ENCODE measurements at places on chromosomes 3 and 15.

- DNase-seq: no peak
These were observed 90.2 kb upstream of the CHD2 start for GRCh38 chr15:92809880-92810361.

DNA sequence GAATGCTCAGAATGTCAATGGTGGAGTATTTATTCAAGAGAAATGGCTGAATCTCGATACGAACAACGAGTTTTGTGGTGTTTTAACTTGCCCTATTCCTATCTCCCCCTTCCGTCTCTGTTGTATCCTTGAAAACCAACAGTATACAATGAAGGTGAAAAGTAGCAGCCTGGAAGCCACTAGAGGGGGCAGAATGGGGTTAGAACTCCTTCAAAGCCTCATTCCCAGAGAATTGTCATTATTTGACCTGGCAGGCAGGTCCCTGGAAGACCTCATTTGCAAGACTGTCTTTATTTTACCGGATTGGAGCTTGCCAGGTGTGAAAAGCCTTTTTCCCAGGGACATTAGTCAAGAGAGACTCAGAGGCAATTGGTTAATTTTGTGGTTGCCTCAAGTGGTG, 139.4 kb downstream of the LRRC28 start:
- no peak for DNase-seq

- peak; percentile 40 for DNase-seq
These were observed 182.3 kb downstream of the OR4M2 start for GRCh38 chr15:22262613-22263020.

DNA sequence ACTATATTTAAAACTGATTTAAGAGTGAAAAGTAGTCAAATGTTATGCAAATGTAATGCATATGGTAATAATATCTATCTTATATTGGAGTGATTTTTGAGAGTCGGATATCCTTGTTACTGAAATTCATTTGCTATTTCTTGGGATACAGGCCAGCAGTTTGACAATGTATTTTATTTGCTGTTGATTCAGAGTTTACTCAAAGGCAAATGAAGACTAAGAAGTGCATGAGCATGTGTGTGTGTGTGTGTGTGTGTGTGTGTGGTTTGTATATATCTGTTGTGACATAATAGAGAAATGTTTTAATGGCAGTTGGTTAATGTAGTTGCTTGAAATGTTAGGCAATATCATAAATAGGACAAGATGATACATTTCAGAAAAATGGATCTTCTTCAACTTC, 39.0 kb downstream of the UNC13C start:
- DNase-seq: no peak

GRCh38 chr3:50675179-50676030, 678 bp downstream of the DOCK3 start:
- DNase-seq: peak; percentile 42

GRCh38 chr3:57727106-57727505, 29.0 kb upstream of the SLMAP start:
- no peak for DNase-seq

DNA sequence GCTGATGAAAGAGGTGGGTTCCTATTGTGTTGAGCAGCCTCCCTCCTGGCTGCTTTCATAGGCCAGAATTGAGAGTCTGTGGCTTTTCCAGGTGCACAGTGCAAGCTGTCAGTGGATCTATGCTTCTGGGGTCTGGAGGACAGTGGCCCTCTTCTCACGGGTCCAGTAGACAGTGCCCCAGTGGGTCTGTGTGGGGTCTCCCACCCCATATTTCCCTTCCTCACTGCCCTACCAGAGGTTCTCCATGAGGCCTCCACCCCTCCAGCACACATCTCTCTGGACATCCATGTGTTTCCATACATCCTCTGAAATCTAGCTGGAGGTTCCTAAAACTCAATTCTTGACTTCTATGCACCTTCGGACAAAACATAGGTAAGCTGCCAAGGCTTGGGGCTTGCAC, 201.2 kb downstream of the FAM43A start:
- no peak for DNase-seq

DNA sequence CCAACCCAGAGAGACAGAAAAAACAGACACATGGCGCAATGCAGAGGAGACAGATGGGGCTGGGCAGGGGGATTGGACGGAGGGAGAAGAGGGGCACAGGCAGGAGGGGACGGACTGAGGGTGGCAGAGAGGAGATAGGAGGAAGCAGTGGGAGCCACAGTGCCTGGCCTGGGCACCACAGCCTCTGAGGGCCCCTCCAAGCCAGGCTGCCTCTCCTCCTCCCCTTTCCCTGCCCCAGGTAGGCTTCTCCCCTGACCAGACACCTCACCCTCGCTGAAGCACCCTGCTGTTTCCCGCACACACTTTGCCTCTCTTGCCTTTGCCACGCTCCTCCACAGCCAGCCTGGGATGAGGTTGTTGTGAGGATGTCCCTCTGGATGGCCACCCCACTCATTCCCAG, 84.0 kb upstream of the PRR20G start:
- no peak for DNase-seq

GRCh38 chr3:139982404-139982803, 47.4 kb downstream of the CLSTN2 start:
- no peak for DNase-seq

GRCh38 chr15:60787837-60788691, 309.1 kb upstream of the ICE2 start:
- DNase-seq: peak; percentile 20

DNA sequence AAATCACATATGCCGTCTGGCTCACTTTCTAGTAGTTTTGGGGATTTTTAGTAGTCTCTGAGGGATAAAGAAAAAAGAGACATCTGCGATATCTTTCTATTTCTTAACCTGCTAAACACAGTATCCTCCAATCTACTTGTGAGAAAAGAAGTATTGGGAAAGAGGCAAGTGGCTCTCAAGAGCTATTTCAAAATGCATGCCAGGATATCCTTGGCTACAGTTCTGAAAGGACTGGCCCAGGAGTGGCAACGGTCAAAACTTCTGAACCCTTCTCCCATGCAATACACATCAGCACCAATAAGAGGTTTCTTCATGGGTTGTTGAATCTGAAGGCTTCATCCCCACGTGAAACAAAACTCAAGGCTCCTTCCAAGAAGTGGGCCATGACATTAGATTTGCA, 204.0 kb upstream of the WNT5A start:
- no peak for DNase-seq

DNA sequence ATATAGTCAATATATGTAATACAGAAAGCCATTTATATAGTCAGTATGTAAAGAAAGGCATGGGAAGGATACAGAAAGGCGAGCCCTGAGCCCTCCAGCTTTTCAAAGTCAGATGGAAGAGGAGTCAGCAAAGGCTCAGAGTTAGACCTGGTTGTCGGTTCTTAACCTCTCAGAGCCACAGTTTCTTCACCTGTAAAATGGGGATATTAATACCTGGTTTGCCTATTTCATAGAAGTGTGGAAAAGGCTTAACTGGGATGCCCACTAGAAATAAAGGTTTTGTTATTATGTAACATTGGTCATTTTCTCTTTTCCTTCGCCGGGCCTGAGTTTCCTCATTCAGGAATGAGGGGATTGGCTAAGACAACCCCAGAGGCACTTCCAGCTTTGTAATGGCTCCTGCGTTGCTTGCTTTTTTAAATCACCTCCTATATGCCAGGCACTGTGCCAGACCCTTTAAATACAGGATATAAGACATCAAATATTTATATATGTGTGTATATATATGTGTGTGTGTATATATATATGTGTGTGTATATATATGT, 2.4 kb downstream of the CRELD1 start:
- DNase-seq: no peak

DNA sequence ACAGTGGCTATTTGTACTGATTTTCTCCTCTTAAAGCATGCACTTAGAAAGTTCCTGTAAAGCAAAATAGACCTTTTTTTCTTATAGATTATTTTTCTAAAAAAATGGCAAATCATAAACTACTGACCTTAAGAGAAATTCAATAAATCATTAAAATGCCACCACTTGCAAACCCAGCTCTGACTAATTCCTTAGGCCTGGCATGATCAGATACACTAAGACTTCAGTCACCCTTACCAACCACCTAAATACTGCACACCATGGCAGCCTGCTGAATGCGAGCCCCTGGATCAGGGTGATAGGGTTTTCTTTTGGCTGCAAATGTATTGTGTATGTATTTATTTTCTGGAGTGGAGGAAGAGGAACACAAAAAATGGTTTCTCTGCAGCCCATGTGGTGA, 370.6 kb upstream of the TBL1XR1 start:
- DNase-seq: no peak

GRCh38 chr15:95687061-95687460, 643.4 kb upstream of the NR2F2 start:
- no peak for DNase-seq

- DNase-seq: no peak
These were observed 57.8 kb downstream of the BLM start for GRCh38 chr15:90774731-90775514.

- no peak for DNase-seq
These were observed 44.7 kb upstream of the LIPC start for GRCh38 chr15:58387130-58387529.

GRCh38 chr3:29318251-29318650, 37.4 kb downstream of the RBMS3 start:
- DNase-seq: no peak

- DNase-seq: no peak
These were observed 40.8 kb downstream of the EIF2AK4 start for GRCh38 chr15:39974656-39975230.

DNA sequence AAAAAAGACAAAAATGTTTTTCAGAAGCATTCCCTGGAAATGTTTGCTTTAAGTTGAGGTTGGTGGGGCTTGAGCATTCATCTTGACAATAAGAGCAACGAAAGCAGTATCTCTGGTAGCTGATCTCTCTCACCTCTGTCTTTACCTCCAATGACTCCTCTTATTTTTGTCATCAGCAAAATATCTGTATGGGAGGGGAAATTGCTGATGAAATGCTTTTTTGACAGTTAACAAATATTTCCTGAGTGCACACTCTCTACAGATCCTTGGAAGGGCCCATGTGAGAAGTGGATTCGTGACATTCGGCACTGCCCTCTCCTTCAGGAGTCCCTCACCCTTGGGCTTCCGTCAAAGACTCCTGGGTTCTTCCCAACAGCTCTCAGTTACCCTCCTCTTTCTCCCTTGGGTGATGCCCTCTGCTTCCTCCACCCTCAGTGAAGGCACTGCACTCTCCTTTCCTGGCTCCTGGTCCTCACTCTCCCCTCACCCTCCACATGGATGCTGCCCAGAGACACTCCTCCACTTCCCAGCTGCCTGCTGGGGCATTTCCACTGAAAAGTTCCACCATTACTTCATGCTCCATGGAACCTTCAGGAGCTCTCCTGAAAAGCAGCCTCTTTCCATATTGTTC, 2.9 kb upstream of the CGNL1 start:
- no peak for DNase-seq

DNA sequence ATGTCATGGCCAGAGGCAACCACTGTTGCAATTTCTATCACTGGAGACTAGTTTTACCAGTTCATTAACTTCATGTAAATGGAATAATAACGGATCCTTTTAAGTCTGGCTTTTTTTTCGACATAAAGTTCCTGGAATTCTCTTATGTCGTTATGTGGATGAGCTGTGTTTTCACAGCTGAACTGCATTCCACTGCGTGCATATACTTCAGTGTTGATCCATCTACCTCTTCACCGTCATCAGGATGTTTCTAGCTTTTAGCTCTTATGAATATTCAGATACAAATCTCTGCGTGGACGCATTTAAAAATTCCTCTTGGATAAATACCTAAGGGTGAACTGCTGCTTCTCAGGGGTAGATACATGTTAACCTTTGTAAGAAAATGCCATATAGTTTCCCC, 15.6 kb upstream of the CYFIP1 start:
- DNase-seq: no peak

DNA sequence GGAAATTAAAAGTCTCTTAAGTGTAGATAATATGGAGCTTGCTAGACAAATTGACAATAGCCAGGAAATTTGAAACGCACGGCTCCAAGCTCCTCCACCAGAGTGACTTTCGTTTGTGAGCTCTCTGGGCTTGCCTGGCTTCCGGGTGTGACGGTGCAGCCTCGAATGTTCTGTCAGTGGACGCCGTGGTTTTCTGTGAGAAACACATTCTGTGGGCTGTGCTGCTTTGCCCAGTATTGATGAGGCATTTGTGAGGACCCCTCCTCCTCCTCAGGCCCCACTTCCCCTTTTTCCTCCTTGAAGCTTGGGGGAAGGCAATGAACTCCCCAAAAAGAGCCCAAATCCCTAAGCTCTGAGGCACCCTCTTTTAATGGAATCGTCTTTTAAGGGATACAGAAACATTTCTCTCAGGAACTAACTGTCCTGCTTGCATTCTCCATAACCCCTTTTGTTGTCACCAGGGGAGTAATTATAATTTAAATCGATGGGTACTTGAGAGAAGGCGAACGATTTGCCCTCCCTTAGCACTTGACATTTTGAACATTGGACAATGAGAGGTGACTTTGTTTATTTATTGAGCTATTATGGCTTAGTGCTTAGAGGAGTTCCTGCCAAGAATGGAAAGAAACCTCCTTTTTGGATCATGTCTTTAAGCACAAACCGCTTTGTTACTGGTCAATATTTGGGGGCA, 40.8 kb downstream of the POLR2M start:
- peak; percentile 2 for DNase-seq

DNA sequence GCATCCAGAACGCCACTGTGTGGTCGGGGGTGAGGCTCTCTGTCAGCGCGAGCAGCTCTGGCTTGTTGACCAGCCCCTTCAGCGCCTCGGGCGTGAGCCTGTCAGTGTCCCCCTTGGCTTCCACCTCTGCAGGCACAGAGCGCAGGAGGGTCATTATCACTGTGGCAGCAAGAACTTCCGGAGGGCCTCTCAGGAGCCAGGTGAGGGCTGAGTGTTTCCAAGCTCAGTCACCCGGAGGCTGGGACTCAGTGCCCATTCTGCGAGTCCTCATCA, 9.0 kb downstream of the ARPIN start:
- no peak for DNase-seq

DNA sequence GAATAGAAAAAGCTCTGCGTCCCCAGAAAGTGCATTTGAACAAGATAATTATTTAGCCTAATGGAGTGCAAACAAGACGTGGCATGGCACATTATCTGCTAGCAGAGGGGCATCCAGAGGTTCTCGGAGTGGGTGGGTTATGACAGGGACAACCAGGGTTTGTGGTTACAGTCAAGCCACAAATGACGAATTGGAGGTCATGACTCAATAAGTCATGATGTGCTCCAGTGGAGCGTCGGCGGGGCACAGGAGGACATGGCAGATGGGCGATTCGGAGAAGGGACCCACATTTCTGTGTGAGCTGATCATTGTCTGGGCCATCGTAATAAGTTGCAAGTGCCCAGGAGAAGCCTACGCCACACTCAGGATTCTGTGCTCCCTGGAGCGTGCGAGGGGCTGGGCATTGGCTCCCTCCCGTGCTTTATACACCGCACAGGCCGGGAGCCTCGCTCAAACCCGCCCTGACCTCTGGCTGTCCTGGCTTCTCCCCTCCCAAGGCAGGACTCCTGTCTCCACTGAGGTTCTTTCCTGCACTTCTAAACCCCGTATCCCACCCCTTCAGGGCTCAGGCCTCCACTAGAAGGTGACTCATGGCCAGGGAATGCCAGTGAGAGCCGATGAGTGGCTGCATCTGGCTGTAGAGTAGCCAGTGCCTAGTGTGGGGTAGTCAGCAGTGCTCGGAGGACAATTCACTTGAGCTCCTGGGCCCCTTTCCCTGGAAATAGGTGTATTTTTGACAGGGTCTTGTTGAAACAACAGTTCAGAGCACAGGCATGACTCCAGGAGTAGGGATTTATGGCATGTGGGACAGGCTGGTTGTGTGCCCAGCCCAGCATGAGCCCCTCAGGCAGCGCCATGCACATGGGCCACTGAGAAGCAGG, 67.4 kb downstream of the GRIP2 start:
- no peak for DNase-seq

- no peak for DNase-seq
These were observed 57.0 kb upstream of the MRPS22 start for GRCh38 chr3:139286825-139287224.

- no peak for DNase-seq
These were observed 28.6 kb downstream of the SOX14 start for GRCh38 chr3:137792626-137793271.

GRCh38 chr3:64900156-64900555, 212.4 kb upstream of the ADAMTS9 start:
- DNase-seq: no peak

All from activated T-cell treated with anti-CD3 and anti-CD28 coated beads for 1 hour (primary cell).